Smooth muscle cell of the brain vasculature (primary cell): ENCODE measurements at places on chromosomes 3 and 15.

GRCh38 chr3:13608969-13609725 lies 60.2 kb downstream of the FBLN2 start:
- no peak for DNase-seq

- DNase-seq = no peak
Observed at GRCh38 chr3:174342941-174343501, 516.1 kb upstream of the NAALADL2 start.

DNA sequence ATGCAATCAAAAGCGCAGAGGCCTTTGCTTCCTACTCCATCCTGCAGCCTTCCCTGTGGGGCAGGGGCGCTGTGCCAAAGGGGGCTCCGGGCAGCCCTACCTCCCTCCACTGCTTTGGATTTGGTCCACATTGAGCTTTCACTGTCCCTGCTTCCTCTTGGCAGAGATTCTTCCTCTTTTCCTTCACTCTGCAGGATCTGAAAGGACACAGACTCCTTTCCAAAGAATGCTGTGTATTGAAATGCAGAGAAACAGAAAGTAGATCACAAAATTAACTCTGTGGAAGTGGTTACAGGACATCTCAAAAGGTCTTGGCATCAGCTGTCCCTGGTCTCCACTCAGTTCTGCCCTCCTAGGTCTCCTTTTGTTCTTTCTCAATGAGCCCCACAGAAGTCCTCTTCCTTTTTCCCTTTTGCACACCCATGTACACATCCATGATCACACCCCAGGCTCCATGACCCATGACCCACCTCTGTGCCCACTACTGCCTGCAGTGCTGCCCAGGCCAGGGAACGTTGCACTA lies 64.1 kb downstream of the CCR1 start:
- no peak for DNase-seq

- DNase-seq = no peak
Observed at GRCh38 chr3:113051787-113052186, 61.0 kb downstream of the GTPBP8 start.

DNA sequence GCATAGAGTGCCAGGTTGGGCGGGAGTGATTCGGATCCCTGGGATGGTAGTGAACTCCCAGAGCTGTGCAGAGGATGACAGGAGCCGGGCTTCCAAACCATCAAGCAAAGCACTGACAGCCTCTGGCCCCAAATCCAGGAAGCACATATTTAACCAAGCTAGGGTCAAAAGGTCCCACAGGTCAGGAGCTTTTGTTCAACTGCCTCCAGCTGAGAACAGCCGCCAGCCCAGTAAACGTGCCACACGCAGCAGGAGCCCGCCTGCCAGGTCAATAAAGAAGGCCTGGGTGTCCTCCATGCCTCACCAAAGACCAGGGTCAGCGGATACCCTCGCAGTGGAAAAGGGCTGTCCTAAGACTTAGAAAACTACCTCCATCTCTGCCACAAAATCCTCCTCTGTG lies 184.7 kb upstream of the LINGO1 start:
- no peak for DNase-seq

- DNase-seq = no peak
Observed at GRCh38 chr3:183796372-183796771, 29.0 kb downstream of the MAP6D1 start.

- no peak for DNase-seq
Observed at GRCh38 chr3:4528819-4529600, 35.9 kb downstream of the ITPR1 start.

DNA sequence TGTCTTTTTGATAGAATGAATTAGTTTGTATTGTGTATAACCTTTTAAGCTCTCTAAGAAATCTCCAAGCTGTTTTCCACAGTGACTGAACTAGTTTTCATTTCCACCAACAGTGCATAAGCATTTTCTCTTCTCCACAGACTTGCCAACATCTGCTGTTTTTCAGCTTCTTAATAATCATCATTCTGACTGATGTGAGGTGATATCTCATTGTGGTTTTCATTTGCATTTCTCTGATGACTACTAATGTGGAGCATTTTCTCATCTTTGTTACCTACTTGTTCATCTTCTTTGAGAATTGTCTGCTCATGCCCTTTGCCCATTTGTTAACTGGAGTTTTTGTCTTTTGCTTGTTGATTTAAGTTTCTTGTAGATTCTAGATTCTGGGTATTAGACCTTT lies 777.5 kb downstream of the OTOL1 start:
- no peak for DNase-seq

DNA sequence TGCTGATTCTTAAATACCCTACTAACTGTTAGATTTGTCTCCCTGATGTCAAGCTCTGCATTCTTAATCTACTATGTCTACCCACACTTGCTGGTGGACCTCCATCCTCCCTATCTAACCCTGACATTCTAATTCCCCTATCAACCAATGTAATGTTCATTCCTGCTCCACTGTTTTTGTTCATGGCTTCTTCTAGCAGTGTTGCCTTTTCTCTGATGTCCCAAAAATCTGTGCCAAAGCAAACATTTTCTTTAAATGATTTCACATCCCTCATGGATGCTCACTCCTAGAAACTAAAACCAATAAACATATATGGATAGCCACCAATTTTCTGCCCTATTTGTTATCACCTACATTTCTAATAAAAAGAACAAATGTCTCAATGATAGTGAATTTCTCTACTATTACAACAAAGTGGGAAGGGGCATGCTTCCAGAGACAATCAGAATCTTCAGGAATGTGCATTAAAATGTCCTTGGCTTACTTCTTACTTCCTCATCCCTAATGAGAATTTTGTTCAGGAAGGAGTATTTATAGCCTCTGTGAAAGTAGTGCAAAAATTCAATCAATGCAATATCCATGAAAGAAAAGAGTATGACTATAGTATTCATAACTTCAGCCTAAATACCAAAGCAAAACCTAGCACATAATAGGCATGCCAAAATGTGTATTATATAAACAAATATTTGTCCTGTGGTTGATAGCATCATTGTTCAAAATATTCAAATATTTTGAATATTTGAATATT lies 273.3 kb downstream of the ZNF385D start:
- no peak for DNase-seq

GRCh38 chr3:151135541-151136337 lies 50.3 kb downstream of the MED12L start:
- no peak for DNase-seq

DNA sequence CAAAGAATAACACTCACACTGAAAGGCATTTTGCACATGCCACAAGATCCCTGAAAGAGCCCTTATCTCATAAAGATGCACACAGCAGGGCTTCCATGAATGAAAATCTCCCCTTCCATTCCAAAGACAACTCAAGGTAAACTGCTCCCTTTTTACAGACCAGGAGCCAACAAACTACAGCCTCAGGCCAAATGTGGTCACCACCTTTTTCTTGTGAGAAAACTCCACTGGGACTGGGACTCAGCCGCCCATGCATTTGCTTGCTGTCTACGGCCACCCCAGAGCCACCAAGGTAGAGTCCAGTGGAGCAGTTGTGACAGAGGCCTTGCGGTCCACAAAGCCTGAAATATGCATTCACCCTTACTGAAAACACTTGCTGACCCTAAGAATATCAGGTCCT lies 334.8 kb downstream of the OCA2 start:
- DNase-seq = no peak

- DNase-seq = no peak
Observed at GRCh38 chr3:48294611-48295263, 38.7 kb downstream of the SPINK8 start.

- DNase-seq = no peak
Observed at GRCh38 chr3:191151653-191152052, 47.4 kb upstream of the OSTN start.

DNA sequence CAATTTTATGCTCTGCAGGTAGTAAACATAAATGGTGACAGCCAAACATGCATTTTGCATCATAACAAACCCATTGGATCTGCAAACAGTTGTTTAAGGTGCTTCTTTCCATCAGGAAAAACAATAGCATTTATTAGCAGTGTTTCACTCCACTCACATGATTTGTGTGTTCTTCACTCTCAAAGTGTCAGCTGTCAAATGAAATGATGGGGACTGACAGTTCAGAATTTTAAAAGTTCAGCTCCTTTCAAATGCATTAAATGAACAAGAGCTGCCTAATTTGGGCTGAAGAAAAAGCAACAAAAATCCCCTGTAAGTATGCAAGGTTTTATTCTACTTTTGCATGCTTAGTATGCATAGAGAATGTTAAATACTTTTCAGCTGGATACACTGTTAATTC lies 145.2 kb upstream of the CDIN1 start:
- DNase-seq = no peak

GRCh38 chr3:143070977-143071551 lies 48.5 kb upstream of the CHST2 start:
- no peak for DNase-seq
